ENCODE measurements at places on chromosomes 12 and 14. TPM values are rescaled to one million over a fixed set of nuclear protein-coding genes. Genes with fewer than 3 reads are reported as not detected.

DNA sequence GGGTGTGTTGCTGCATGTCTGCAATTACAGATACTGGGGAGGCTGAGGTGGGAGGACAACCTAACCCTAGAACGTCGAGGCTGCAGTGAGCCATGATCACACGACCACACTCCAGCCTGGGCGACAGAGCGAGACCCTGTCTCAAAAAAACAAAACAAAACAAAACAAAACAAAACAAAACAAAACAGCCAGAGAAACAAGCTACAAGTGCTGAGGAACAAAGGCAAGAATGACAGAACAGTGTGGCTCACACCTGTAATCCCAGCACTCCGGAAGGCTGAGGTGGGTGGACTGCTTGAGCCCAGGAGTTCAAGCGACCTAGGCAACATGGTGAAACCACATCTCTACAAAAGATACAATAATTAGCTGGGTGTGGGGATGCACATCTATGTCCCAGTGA is 38.0 kb upstream of the SRP54 start:
- no peak for DNase-seq

DNA sequence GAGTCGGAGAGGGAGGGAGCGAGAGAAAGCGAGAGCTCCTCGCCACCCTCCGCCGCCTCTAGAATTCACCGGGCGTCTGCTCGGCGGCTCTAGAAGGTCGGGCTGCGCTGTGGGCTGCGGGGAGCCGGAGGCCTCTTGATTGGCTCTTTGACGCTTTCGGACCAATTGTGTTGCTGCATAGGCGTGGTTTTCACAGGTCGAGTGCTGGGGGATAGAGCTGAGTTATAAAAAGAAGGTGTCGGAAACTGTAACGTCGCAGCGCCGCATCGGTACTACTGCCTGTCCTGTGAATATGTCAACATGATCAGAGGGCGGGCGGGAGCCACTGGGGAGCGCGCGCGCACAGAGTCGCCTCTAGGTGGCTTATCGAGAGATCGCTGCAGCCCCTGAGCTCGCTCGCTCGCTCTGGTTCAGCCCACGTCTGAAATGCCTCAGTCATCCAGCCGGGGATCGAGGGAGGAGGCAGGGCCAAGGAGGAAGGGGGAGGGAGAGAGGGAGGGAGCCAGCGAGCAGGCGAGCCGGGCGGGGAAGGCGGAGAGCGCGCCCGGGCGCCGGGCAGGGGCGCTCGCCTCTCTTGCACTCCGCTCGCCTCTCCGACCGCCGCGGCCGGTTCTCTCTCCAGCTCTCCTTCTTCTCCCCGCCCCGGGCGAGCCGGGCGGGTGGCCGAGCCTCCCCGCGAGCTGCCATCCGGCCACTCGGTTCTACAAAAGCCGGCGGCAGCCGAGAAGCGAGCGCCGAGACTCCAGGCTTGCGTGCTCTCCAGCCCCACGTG is at the start of gene TBX3:
Gene TBX3 (minus strand): TSS at position 78 of the 772 bp plus-strand sequence. CDS start 975 bp downstream, outside the sequence.
- DNase-seq = peak; percentile 97

DNA sequence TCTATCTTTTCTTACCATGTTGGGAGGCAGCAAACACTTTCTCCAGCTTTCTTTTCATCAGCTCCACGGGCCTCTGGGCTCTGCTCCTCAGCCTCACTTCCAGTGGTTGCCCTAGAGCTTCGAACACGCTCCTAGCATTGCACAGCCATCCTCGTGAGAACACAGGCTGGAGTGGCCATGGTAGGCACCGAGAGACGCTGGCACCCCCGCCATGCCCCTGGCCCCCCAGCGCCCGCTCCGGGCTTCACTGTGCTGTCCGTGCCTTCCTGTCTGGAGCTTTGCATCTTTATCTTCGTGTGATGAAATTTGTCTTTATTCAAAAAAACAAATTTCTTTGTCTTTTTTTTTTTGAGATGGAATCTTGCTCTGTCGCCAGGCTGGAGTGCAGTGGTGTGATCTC is 352.2 kb downstream of the TMEM121 start:
- DNase-seq = no peak

DNA sequence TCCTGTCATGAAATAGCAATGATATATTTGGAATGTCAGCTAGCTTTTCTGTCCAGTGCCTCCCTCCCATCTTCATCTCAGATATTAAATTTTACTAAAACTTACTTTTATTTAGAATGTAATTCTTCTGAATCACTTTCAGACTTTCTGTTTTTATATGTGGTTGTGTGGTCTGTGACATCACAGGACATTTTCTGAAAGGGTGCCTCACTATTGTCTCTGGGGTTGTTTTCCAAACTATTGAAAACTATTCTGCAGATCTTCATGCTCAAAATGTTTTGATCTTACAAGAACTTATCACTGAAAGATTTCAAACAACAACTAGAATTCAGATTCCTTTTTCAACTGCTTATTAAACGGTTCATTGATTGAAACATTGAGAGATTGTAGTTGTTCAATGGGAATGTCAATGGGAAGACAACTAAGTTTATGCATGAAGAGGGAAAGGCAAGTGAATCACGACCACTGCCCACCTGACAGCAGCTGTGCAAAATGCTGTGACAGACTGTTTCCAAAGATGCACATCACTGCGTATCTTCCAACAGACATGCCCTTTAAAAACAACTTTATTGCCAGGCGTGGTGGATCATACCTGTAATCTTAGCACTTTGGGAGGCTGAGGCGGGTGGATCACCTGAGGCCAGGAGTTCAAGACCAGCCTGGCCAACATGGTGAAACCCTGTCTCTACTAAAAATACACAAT is 51.3 kb downstream of the KLRG1 start:
- no peak for DNase-seq

- peak; percentile 89 for DNase-seq
Observed at GRCh38 chr12:90090929-90091651, 382.5 kb upstream of the ATP2B1 start.

The ACSM4 gene
- not detected for total RNA-seq

The GLIPR1 gene
- total RNA-seq = 103 TPM

The TAS2R30 gene
- total RNA-seq = not detected

All from MG63 (cell line).